ENCODE measurements at places on chromosomes 2 and 18. TPM values are rescaled to one million over a fixed set of nuclear protein-coding genes. Genes with fewer than 3 reads are reported as not detected.

MYO7B gene
- total RNA-seq, result under 0.01 TPM

POTEJ gene
- not detected for total RNA-seq

TMEM163 gene
- not detected for total RNA-seq

ALPP gene
- not detected for total RNA-seq

CASP10 gene
- 8.1 TPM for total RNA-seq
